Endothelial cell (in vitro differentiated cells): ENCODE measurements at places on chromosomes 7 and 10. TPM values are rescaled to one million over a fixed set of nuclear protein-coding genes. Genes with fewer than 3 reads are reported as not detected.

FGFR2 gene
- 15.3 TPM for total RNA-seq

DNA sequence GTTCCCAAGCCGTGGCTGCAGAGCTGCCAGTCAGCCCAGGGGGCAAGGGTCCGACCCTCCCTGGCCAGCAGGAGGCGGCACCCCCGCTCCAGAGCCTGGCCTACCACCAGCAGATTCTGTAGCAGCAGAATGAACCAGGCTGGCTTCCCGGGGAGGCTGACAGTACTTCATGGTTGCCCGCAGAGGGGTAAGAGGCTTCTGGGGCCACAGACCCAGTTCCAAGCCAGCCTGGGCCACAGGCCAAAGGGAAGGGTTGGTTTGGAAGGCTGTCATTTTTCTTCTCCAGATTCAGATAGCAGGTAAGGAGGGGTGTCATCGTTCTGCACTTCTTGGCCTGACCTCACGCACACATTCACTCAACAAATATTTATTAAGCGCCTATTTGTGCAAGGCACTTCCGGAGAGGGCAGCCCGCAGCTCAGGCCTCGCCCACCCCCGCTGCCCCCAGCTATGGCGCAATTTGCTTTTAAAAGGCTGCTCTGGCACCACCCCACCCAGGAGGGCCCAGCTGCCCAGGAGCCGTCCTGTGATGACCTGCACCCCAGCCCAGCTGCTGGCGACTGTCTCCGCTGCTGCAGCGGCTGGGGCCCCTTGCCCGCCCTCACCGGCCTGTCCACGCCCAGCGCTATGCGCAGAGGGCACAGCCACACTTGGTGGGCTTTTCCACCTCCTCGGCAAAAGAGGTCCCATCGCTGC is 168.5 kb downstream of the LCOR start:
- peak; percentile 51 for DNase-seq

DNA sequence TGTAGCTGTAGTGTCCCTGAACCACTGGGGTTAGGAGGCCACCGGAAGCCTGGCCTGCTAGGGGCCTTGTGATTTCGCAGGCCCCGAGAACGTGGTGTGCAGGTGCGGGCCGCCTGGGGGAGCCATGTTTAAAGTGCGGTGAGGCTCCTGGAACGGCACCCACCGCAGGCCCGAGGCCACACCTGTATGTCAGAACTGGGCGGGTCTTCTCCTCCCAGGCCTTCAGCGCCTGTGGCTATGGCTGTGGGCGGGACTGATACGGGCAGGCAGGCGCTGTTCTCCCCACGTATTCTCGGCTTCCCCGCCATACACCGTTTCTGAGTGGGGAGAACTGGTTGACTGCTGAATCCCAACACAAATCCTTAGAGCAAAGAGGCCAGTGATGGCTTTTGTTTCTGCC is 74.8 kb downstream of the DNAJB6 start:
- DNase-seq, result no peak

GRCh38 chr7:81627536-81628287 is 142.1 kb downstream of the HGF start:
- no peak for DNase-seq

DNA sequence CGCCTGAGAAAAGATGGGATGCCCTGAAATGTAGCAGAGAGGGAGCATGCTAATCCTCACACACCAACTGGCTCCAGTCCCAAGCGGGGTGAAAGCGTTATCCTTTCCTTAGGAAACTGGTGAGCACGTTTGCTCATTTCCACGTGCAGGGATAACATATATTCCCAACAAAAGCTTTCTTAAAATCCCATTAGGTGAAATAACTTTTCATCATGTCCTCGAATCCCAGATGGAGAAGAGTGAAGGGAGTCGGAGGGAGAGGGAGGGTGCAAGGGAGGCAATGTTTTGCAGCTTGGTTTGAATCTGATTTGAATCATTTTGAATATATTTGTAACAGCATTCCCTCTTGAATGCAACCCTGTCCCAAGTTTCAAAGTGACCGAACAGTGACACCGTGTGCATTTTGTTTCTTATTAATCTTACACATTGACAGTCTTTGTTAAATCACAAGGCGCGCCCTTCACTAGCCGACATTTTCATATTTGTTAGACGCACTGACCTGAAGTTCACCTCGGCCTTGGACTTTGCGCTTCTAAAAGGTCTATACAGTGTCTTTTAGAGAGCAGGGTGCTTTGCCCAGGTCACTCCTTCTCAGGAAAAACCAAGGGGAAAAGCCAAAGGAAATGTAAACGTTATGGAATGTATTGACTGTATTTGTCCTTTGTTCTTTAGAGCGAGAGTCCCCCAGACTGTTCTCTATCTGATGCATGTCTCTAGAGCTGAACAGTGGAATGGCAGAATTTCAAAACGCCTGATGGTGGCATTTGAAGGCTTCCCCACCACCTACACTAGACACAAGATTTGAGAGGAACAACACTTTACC is 3.1 kb upstream of the HOXA4 start:
- DNase-seq, result no peak

- DNase-seq, result no peak
Observed at GRCh38 chr10:78894841-78895195, 173.9 kb upstream of the ZMIZ1 start.

- DNase-seq, result no peak
Observed at GRCh38 chr7:101553771-101554445, 75.2 kb downstream of the MYL10 start.

- DNase-seq, result no peak
Observed at GRCh38 chr7:64787295-64787694, 6.9 kb upstream of the ZNF138 start.

DNA sequence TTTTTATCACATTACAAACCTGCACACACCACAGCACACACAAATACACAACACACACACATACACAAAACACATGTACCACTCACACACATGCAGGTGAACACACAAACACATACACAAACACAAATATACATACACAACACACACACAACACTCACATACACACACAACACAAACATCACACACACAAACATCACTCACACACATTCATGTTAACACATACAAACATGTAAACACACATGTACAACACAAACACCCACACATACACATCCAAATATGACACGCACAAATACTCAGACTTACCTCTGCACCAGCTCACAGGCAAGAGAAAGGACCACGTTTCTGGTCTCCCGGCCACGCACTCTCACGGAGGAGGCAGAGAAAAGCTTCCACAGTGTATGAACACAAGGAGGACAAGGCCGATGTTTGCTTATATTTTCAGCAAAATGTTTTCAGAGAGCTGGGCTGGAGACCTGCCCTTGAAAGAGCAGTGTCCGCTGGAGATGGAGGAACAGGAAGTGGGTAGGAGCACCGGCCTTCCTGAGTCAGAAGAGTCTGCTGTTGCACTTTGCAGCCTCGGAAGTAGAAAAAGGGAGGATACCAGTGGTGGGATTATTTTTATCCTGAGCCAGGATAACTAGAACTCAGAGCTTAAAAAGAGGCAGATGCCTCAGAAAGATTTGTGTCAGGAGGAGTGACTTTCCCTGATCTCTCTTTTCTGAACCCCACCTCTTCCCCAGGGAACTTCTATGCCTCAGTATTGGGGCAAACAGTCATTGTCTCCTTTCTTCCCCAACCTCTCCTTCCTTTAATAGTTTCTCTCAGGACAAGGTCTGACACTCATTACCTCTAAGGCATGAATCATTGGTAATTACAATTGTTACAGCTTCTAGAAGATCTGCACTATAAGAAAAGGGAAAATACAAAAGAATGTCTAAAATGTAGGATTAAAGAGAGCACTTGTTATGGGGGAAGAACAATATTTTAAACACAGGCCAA is at the start of gene GIMAP6:
Gene GIMAP6, minus strand, starts transcription at position 520 of the 999 bp plus-strand sequence. CDS start 2,243 bp downstream, outside the sequence.
- DNase-seq, result no peak

DNA sequence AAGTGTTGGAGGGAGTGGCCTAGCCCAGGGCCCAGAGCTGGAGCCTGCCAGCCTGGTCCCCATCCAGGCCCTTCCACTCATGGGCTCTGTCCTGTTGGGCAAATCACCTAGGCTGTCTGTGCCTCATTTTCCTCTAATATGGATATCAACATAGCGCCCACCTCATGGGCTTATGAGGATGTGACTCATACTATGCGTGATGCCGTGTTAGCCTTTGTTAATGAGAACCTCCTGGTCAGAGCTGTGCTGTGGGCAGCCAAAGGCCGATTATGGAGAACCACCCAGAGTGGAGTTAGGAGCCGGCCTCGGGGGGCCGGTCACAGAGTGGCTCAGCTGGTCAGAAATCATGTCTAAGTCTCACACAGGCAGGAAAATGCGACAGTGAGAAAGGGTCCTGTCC is 306.4 kb downstream of the PAXIP1 start:
- DNase-seq, result no peak

GRCh38 chr10:70694418-70695141 is 22.3 kb downstream of the ADAMTS14 start:
- no peak for DNase-seq

- no peak for DNase-seq
Observed at GRCh38 chr7:92421676-92422435, 25.4 kb upstream of the GATAD1 start.

DNA sequence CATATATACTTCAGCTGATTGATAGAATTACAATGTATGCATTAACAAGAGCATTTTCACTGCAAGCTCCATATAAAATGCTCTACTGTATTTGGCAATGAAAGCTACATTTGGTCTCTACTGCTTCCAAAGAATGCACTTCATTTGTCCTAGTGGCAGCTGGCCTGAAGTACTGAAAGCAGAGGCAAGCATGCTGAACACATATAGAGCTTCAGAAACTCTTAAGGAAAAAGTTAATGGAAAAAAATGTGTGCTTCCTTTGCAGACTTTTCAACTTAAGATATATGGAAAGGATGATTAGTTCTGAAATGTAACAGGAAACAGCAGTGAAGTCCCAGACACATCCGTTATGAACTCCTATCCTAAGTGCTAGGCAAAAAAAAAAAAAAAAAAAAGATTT is 537.1 kb upstream of the POM121L12 start:
- DNase-seq, result no peak

- DNase-seq, result no peak
Observed at GRCh38 chr7:4690953-4691856, 9.1 kb downstream of the FOXK1 start.

DNA sequence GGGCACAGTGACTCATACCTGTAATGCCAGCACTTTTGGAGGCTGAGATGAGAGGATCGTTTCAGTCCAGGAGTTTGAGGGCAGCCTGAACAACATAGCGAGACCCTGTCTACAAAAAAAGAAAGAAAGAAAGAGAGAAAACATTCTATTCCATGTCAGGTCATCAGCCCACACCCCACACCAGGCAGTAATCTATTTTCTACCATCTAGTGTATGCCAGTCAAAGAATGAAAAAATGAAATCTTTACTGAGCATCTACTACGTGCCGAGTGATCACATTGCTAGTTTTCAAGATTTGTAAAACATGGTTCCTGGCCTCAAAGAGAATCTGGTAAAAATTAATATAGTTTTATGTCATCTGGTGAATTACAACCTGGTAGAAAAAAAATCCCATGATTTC is 3.1 kb upstream of the EPHB4 start:
- DNase-seq, result no peak

DNA sequence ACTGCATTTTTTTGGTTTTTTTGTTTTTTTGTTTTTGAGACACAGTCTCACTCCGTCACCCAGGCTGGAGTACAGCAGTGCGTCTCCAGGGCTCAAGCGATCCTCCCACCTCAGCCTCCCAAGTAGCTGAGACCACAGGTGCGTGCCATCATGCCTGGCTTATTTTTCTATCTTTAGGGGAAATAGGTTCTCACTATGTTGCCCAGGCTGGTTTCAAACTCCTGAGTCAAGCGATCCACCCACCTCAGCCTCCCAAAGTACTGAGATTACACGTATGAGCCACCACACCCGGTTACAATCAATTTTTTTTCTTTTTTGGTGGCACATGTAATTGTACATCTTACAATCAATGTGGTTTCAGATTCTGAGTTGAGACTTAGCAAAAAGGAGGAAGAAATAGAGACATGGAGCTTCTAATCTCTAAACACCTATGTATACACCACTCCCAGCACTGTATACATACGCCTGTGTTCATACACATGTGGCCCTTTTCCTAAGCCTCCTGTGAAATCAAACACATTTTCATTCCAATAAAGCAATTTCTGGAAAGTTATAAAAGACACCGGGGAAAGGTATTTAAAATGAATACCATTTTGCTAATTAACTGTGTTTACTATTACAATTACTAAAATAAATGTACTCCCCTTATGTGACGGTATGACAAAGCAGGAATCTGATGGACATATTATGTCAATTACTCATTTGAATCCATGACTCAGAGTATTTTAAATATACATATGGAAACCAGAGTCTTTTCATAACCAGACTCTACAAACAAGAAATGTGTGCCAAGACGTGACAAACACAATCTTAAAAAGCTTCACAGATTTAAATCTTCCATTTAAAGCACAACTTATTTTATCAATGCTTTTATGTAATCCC is 40.9 kb downstream of the SMURF1 start:
- DNase-seq, result no peak

GRCh38 chr10:21100871-21101514 is 203.9 kb upstream of the NEBL start:
- DNase-seq, result no peak

- DNase-seq, result peak; percentile 67
Observed at GRCh38 chr7:28296571-28297483, 115.5 kb upstream of the CREB5 start.

DNA sequence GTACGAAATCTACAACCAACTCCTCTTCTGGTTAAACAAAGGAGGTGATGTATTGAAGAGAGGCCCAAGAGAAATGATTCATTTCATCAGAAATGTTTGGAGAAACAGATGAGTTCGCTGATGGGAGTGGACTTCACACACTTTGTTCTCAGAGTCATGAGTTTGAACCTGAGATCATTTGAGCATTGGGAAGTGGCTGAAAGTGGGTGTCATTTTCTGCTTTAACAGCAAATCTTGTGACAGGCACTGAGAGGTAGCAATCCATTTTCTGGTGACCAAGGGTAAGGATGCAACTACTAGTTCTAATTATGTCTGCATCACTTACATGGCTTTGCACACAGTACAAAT is 51.4 kb downstream of the RBM20 start:
- DNase-seq, result no peak

- DNase-seq, result no peak
Observed at GRCh38 chr10:32232378-32232777, 114.6 kb downstream of the EPC1 start.

DNA sequence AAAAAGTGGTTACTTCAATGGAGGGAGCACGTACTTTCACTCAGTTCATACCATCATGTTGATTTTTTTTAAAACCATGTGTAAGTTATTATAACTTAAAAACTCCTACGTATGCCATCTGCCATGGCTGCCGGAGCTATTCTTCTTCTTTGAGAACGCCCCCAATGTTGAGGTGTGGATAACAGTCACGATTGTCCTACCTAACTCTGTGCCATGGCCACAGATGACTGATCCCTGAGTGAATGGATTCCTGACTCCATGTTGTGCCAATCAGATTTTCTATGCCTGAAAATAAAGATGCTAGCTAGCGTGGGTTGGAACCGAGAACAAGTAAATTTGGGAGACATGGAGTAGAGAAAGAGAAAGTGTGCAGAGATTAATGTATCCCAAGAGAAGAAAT is 5.3 kb downstream of the MCMBP start:
- DNase-seq, result no peak

DNA sequence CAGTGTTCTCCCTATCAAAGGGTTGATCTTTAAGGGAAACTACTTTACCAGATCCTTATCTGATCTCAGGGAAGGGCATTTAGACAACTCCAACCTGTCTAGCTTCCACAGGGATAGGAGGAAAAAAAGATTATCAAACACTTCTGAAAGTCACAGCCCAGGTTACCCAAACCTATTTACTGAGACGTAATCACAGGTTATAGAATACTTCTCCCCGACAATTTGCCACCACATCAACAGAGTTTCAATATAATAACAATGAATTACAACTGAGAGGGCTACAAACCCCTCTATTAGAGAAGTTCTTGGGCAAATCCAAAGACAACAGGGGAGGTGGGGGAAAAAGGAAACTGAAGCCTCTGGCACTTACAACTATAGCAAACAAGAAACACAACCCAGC is 26.3 kb downstream of the CFAP70 start:
- no peak for DNase-seq

GRCh38 chr10:131649617-131650016 is 251.2 kb upstream of the PPP2R2D start:
- DNase-seq, result no peak
